ENCODE measurements at places on chromosomes 2 and 18.

DNA sequence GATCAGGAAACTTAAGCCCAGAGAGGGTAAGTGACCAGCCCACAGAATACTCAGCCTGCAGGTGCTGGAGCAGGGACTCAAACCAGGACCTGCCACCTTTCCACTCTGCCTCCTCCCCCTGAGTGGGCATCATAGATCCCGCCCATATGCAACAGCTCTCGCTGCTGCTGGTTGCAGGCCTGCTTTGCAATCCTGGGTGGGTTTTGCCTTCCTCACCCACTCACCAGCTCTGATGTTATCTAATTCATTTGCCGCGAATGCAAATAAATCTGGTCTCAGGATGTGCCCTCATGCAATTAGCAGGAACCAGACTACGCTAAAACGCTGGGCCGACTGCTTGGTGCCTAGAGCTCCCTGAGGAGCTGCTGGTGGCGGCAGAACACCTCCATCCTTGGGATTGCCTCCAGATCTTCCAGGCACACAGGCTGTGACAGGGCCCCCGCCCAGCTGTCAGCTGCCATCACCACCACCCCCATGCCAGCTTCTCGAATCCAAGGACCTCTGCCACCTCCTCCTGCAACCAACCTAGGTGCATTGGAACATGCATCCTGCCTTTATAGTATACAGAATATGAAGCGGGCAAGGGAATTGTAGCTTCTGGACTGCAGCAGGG is 28.8 kb downstream of the CNGA3 start:
- no peak for DNase-seq

- DNase-seq: no peak
These were observed 20.8 kb downstream of the CRIM1 start for GRCh38 chr2:36376319-36376765.

GRCh38 chr18:44651918-44652572 is 28.6 kb upstream of the SETBP1 start:
- no peak for DNase-seq

GRCh38 chr2:102235042-102235473 is 48.2 kb downstream of the IL1RL2 start:
- DNase-seq: no peak

- DNase-seq: no peak
These were observed 736.3 kb upstream of the ACVR2A start for GRCh38 chr2:147108548-147108947.

- no peak for DNase-seq
These were observed 449.4 kb upstream of the SLC14A2 start for GRCh38 chr18:45165871-45166270.

- DNase-seq: no peak
These were observed 49.4 kb downstream of the AQP12A start for GRCh38 chr2:240741091-240741490.

GRCh38 chr2:201857326-201857725 is 51.0 kb downstream of the CDK15 start:
- DNase-seq: no peak

GRCh38 chr2:637804-638203 is 39.4 kb downstream of the TMEM18 start:
- no peak for DNase-seq

DNA sequence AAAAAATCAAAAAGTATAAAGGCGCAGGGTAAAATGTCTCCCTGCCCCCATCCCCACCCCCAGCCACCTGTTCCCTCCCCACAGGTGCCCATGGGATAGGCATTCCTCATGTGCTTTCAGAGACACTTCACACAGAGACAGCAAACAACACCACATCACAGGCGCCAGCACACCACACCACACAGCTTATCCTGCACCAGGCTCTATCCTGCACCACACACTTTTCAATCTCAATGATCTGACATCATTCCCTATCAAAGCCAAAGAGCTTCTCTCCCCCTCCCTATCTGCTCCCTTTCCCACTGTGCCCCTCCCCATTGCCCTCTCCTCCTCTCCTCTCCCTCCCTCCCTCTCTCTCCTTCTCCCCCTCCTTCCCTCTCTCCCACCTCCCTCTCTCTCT is 15.5 kb downstream of the FAM178B start:
- no peak for DNase-seq

DNA sequence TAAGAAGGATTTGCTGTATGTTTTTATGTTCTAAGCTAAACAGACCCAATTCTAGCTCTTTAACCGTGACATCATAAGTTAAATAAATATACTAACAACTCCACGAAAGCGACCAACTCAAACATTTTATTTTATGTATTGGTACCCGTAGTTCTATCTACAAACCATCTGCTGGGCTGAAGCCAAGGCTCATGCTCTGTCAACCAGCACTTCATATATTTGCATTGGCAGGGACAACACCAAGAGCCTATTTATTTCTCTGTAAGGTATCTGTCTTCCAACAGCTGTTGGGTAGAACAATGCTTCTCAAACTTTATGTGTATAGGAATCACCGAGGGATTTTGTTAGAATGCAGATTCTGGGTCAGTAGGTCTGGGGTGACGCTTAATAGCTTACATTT is 64.5 kb downstream of the PID1 start:
- no peak for DNase-seq

DNA sequence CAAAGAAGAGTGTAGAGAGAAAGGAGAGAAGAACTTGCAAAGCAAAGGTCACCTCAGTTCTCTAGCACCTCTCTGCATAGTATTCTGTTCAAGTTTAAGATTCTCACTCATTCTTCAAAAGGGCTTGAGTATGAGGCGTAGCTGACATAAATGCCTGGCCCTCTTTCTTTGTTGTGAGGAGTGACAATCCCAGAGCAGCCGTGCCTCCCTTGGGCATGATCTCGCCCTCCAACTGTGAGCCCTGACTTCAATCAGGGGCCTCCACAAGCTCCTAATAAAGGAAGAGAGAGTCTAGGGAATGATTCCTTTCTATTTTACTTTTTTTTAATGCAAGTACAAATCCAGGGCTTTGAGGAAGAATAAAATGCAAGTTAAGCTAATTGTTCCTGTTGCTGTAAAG is 402.7 kb downstream of the LRP1B start:
- DNase-seq: no peak

GRCh38 chr2:227827143-227827542 is 13.5 kb downstream of the CCL20 start:
- DNase-seq: no peak

- DNase-seq: no peak
These were observed 310.1 kb downstream of the EXOC6B start for GRCh38 chr2:72515696-72516095.

- no peak for DNase-seq
These were observed 338.0 kb downstream of the TNS1 start for GRCh38 chr2:217664761-217665160.

GRCh38 chr18:79877163-79878091 is 74.0 kb downstream of the SLC66A2 start:
- DNase-seq: no peak

DNA sequence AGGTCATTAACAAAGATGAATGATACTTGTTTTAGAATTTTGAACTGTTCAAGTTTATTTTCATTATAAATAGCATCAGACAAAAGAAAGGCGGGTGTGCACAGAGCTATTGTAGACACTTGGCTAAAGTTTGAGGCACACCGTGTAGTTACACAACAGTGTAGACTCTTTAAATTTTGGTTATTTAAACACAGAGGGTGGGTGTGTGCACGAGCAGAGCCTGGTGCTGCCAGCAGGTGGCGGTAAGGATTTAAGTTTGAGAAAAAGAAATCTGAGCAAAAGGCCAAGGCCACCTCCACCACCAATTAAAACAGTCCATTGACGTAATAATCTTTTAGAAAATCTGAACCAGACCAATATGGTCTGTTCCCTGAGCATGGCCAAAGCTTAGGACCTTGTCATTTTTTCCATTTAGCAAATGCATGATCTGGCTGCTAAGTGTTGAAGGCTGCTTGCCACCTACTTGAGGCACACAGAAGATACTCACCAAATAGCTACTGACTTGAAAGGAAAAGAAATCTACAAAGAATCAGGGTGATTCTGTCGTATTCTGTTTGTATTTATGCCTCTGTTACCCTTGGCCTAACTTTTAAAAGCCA is 14.3 kb downstream of the COPS7B start:
- no peak for DNase-seq

DNA sequence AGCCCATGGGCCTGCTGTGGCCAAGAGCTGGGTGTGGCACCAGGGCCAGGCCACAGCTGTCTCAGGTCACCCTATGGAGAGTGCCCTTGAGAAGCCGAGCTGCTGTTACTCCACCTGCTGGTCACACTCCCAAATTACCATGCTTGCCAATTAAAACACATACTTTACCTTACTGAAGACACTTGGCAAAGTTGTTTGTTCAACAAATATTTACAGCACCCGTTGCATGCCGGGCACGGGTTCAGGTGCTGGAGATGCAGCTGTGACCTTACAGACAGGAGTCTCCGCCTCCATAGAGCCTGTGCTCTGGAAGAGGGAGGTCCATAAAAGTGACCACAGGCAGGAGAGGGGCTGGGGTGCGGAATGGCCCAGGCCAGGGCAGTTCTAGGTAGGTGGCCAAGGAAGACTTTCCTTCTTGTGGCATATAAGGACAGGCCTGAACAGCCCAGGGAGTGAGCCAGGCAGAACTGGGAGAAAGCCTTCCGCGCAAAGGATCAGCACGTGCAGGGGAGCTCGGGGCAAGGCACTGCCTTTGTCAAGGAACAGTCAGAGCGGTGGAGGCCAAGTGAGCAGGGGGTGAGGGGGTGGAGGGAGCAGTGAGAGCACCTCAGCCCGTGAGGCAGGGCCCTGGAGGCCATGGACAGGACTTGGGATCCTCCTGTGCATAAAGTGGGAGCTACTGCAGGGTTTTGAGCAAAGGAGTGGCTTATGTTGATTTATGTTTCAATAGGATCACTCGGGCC is 23.6 kb upstream of the RBM44 start:
- peak; percentile 15 for DNase-seq

- no peak for DNase-seq
These were observed 112.2 kb downstream of the CPO start for GRCh38 chr2:207051385-207051965.

DNA sequence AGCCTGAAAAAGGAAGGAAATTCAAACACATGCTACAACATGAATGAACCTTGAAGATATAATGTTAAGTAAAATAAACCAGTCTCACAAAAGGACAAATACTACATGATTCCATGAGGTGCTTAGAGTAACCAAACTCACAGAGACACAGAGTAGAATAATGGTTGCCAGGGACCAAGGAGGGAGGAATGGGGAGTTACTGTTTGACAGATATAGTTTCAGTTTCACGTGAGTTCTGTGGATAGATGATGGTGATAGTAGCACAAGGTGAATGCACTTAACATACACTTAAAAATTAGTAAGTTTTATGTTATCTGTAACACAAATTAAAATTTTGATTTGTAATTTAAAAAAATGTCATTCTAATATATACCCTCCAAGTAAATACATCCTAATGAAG is 106.9 kb upstream of the ACVR1C start:
- no peak for DNase-seq

GRCh38 chr2:206472094-206472493 is 28.8 kb downstream of the ADAM23 start:
- no peak for DNase-seq
